ENCODE measurements at places on chromosomes 12 and 14. TPM values are rescaled to one million over a fixed set of nuclear protein-coding genes. Genes with fewer than 3 reads are reported as not detected.

MFAP5 gene
- total RNA-seq = not detected

HOXC12 gene
- not detected for total RNA-seq

SIX6 gene
- not detected for total RNA-seq

GXYLT1 gene
- total RNA-seq = 9.3 TPM

CNOT2 gene
- 78.8 TPM for total RNA-seq

DNM1L gene
- 71.7 TPM for total RNA-seq

SLC39A5 gene
- total RNA-seq = 0.86 TPM

NINJ2 gene
- total RNA-seq = 8.6 TPM

ST8SIA1 gene
- 0.32 TPM for total RNA-seq

SLC6A13 gene
- total RNA-seq = not detected

SYT1 gene
- not detected for total RNA-seq

SLC4A8 gene
- 10.4 TPM for total RNA-seq

PCBP2 gene
- 834 TPM for total RNA-seq

NKX2-8 gene
- total RNA-seq = not detected

GLS2 gene
- 0.89 TPM for total RNA-seq

IL26 gene
- 0.39 TPM for total RNA-seq

KLRD1 gene
- 0.70 TPM for total RNA-seq

IFI27L1 gene
- total RNA-seq = 41.2 TPM

SLC8B1 gene
- 28.9 TPM for total RNA-seq

C14orf132 gene
- 0.41 TPM for total RNA-seq

FOXN4 gene
- not detected for total RNA-seq

OR10A7 gene
- total RNA-seq = not detected

KRT6A gene
- not detected for total RNA-seq

LACRT gene
- not detected for total RNA-seq

SLC16A7 gene
- total RNA-seq = 43.7 TPM

RASSF8 gene
- total RNA-seq = 0.52 TPM

KRT78 gene
- total RNA-seq = not detected

OVCH1 gene
- not detected for total RNA-seq

ISM2 gene
- total RNA-seq = not detected

ENDOU gene
- total RNA-seq = not detected

Data from T-helper 2 cell treated with Interferon-gamma antibody and Interleukin-4, amounts not matched to agents 100 ng/mL and 5 ng/mL, for 36 hours (primary cell).